Ureter (tissue), 1 donor: ENCODE measurements at places on chromosomes 1 and 21. TPM values are rescaled to one million over a fixed set of nuclear protein-coding genes. Genes with fewer than 3 reads are reported as not detected.

NBPF6 gene
- total RNA-seq: not detected

LTN1 gene
- 39.8 TPM for total RNA-seq

GRCh38 chr1:239337799-239338430 is 48.5 kb upstream of the CHRM3 start:
- DNase-seq: no peak

GRCh38 chr1:68085752-68086151 is 35.3 kb upstream of the DIRAS3 start:
- DNase-seq: no peak

DNA sequence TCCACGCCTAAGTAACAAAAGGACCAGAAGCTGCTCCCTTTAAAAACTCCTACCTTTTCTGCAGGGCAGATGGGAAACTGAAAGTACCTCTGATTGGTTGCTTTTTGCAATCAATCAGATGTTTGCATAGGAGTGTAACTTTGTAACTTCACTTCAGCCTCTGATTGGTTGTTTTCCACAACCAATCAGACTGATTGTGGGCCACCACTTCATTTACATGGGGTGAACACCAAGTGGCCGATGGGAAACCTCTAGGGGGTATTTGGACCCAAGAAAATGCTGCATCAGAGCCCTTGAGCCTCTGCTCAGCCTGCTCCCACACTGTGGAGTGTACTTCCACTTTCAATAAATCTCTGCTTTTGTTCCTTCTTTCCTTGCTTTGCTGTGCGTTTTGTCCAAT is 32.8 kb upstream of the CD1D start:
- no peak for DNase-seq

DNA sequence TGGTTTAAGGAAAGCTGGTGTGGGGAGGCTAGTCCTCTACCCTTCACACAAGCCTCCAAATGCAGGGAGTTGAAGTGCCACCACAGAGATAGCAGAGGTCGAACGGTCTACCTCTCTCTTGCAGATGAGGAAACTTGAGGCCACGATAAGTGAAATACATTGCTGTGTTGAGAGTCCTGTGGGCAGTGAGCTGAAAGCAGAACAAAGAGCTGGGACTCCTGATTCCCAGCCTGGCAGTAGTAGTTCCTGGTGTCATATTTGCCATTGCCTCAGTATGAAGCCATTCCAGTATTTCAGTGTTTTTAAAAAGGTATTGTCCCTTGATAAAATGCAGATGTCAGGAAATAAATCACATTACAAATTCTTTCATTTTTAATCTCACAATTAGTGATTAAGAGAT is 28.6 kb downstream of the AK4 start:
- no peak for DNase-seq

CAMK1G gene
- total RNA-seq: 0.68 TPM

- DNase-seq: no peak
These were observed 16.2 kb downstream of the CACNA1S start for GRCh38 chr1:201096041-201096461.

GRCh38 chr1:206923009-206923960 is 1.5 kb upstream of the FCMR start:
- no peak for DNase-seq
